ENCODE measurements at places on chromosomes 1 and 21.
A peak's percentile ranks its signal among the peaks of the same experiment; 100 is the strongest.

DNA sequence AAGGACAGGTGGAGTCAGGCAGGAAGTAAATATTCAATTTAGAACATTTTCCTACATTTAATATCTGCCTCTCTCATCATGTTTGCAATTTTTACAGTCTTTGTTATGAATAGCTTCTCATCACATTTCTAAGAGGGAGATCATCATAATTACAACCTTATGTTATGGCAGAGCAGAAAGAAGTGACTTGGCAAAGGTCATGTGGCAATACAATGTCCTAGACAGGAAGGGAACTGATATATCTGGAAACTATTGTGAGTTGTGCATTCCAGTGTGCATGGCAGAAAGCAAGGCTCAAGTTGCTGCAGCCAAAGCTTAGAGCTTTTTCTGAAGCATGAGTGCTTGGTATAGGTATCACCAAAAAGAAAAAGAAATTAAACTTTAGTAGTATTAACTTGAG lies 43.8 kb upstream of the PRRX1 start:
- no peak for DNase-seq

- DNase-seq = no peak
Observed at GRCh38 chr1:93598861-93599439, 82.7 kb downstream of the BCAR3 start.

- no peak for DNase-seq
Observed at GRCh38 chr21:30518876-30519275, 16.9 kb upstream of the KRTAP19-5 start.

DNA sequence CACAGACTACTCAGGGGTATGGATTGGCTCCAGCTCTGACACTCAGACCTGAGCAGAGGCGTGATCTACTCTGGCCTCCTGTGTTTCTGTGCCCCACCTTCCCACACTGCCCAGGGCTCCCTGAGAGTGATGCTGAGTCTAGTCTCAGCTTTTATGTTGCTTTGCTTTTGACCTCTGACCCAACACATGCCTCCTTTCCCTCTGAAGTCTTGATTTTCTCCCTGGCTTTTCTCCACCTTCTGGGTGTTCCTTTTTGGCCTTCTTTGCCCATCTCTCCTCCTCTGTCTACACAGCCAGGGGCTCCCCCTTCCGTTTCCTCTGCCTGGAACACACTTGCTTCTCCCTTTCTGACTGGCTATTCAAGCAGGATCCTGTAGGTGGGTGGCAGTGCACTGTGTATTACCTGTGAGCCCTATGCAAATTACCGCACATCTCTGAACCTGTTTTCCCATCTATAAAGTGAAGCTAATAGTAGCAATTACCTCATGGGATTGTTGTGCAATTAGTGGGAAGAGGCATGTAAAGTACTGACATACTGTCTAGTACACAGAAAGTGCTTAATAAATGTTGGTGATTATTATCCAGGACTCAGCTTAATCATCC lies 13.7 kb upstream of the MEX3A start:
- no peak for DNase-seq

- DNase-seq = no peak
Observed at GRCh38 chr1:47180603-47181094, 9.2 kb downstream of the PDZK1IP1 start.

DNA sequence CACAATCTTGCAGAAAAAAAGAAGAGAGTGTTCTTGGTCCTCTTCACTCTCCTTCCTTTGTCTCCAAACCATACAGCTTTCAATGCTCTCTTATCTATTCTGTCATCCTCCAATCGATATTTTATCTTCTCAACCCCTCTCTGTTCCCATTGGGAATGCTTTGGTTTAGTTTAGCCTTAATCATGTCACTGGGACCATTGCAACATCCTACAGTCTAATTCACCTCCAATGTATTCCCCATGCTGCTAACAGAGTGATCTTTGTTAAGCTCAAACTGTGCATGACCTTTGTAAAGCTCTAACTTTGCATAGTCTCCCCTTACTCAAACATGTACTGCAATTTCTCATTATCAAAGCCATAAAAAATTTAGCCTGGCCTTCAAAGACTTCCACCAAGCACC lies 2.9 kb downstream of the MPL start:
- DNase-seq = no peak

DNA sequence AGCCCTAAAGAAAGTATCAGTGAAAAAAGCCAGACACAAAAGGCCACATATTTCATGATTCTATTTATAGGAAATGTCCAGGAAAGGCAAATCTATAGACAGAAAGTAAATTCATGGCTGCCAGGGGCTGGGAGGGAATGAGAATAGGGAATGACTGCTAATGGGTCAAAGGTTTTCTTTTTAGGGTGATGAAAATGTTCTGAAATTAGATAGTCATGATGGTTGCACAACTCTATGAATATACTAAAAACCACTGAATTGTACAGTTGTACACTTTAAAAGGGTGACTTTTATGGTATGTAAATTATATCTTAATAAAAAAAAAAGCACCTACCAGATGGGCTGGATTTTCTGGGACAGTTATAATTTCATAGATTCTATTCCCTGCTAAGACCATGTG lies 114.8 kb downstream of the CNIH3 start:
- no peak for DNase-seq

GRCh38 chr1:231517076-231517475 lies 11.4 kb upstream of the TSNAX start:
- no peak for DNase-seq

DNA sequence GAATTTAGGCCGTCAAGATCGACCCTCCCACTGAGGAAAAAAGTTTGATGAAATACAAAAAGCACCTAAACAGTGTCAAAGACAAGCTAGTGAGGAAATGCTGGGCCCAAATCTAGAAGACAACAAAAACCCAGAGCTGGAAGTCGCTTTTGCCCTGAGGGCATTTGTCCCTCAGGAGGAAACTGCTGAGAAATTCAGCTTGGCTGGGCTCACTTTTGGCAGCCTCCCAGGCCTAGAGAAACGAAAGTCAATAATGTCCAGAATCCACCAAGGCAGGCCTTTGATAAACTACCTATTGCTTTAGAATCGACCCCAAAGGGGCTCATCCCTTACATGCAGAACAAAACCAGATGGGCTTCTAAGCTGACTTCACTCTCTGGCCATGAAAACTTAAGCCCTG lies 38.9 kb downstream of the SYT2 start:
- DNase-seq = no peak

- DNase-seq = no peak
Observed at GRCh38 chr1:150015651-150016131, 5.2 kb upstream of the OTUD7B start.

DNA sequence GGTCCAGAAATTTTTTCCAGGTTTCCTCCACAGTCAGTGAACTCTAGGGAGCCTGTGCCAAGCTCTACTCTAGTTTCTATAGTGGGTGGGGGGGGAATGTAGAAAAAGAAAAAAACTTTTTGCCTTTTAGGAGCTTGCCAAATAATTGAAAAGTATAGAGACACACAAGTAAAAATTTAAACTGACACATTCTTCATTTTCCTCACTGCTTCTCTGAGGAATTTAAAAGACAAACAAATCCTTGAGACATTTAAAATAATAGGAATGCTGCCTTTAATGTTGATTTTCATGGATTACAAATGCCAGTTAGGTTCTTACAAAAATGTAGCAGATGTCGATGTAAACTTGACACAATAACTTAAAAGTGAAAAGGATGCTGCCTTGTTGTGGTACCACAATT lies 241.9 kb downstream of the DNM3 start:
- DNase-seq = no peak

DNA sequence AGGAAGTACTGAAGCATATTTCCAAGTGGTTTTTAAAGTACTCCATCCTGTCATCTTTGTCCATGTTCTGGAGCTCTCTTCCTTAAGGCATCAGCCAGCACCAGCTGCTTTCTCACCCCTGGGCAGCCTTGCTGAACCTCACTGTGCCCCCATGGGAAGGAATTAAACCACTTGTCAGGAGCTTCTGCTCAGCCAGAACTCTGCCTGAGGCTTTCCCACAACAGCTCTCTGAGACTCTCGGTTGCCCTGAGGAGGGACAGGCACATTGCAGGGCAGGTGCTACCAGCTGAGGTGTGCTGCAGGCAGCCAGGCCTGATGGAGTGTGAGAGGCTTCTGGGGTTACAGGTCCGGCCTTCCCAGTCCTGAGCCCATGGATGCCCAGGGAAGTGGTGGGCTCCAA lies 30.9 kb downstream of the FAM163A start:
- peak; percentile 11 for DNase-seq

DNA sequence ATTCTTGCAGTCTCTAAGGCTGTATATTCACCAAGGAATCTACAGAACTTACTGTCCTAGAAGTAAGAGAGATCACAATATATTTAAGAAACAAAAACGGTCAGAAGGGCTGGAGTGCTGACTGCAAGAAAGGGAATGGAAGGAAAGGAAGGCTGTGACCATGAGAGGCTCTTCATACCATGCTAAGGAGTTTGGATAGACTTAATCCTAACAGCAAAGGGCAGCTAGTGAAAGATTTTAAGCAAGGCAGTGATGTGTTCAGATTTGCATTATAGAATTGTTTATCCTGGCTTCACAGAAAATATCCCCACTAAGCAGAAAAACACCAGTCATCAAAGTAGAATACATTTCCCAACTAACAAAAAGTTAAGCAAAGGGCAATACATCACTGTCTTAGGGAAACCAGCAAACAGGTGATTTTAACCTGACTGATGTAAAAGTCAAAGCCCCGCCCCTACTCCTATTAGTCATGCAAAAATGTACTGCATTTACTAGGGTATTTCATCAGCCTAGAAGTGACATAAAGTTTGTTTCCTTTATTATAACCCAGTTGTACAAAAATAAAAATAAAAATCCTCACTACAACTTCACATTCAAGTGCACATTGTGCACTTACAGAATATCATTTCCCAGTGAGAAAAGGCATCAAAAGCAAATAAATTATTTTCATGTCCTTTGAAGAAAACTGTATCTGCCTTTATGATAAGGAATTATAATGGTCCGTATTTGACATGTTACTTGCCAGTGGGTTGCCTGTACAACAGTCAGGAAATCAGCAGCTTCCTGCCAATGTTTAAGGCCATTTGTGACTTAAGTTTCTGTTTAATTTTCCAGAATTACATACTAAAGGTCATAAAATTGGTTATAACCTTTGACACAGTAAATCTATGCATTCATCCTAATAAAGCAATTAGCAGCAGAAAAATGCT lies 17.2 kb downstream of the JAK1 start:
- DNase-seq = no peak

- DNase-seq = no peak
Observed at GRCh38 chr1:223724376-223724775, 12.0 kb downstream of the CAPN2 start.

DNA sequence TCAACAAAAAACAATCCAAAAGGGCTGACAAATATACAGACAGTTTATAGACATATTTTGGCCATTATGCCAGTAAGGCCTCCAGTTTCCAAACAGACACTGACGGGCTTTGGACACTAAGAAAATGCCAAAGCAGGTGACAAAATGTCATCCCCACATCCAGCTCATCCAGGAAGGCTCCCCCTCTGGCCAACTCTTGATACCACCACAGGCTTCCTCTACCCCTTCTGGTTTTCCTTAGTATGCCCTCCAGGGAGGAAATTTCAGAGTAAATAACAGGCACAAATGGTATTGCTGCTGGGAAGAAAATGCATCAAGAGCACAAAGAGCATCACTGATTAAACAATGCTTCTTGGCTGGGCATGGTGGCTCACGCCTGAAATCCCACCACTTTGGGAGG lies 225.3 kb downstream of the VAV3 start:
- DNase-seq = no peak

GRCh38 chr1:206672844-206673758 lies 11.6 kb upstream of the MAPKAPK2 start:
- no peak for DNase-seq

DNA sequence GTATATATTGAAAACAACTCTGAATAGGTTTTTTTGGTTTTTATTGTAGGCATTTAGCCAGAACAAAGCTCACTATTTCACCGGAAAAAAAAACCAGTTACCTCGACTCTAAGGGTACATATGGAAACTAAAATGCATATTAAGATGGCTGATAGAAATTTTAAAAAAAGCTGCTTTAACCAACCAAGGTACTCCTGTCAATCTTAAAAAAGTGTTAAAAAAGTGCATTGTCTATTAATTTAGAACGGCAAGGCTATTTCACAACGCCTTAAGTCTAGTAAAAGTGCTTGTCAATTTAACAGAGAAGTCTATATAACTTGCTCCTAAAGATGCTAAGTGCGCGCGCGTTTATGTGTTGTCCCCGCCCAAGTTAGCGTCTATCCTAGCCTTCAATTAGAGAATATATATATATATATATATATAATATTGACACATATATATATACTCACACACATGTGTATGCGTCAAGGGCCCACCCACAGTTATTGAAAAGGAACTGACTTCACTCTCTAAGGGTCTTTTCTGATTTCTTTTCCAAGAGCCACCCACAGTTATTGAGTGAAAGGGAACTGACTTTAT lies 934 bp downstream of the ASPM start:
- no peak for DNase-seq

- peak; percentile 61 for DNase-seq
Observed at GRCh38 chr1:44030605-44031251, 534 bp downstream of the SLC6A9 start.

DNA sequence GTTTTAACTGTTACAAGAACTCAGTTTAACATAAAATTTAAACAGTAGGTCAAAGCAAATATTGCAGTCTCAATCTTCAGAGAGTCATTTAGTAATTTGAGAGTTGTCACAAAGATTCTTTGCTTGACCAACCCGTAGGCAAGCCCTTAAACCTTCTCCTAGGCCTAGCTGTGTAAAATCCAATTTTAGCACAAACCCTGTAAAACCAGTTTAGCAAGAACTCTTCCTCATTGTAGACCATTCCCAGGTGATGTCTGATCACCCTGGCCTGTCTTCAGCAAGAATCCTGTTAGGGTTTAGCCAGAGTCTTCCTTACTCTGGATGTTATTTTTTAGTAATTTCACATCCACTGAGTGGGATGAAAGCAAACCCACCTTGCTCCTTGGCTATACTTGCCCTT lies 30.1 kb downstream of the LRIG2 start:
- DNase-seq = no peak

DNA sequence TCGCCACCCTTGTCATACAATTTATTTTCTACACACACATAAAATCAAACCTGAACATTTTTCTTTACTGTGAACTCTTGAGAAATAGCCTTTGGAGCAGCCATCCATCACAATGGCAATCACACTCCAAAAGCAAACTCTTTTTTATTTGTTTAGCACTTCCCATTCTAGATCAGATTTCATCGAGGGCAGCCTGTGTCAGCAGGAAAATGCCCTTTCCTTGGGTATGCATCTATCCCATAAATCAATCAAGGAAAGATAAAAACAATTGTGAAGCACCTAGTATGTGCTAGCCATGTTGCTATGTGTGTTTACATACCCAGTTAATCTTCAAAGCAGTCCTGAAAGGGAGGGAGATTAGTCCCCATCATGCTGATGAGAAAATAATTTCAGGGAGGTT lies 484.1 kb upstream of the USP24 start:
- DNase-seq = no peak

DNA sequence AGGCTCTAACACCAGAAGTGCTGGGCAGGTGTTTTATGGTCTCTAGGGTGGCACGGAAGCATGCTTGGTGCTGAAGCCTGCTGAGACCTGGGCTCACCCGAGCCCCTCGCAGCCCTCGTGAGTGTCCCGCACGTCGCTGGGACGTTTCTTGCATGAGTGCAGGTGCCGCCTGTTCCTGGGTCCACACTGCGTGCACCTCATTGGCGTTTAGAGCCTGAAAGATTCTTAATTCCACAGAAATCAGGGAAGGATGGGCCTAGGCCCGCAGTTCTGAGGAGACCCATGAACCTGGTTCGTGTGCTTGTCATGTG lies 43.8 kb upstream of the DIP2A start:
- DNase-seq = no peak
